Lower lobe of right lung (tissue), 2 donors: ENCODE measurements at places on chromosomes 7 and 10.

- DNase-seq = no peak
These were observed 3.9 kb downstream of the MPP7 start for GRCh38 chr10:28298951-28299350.

DNA sequence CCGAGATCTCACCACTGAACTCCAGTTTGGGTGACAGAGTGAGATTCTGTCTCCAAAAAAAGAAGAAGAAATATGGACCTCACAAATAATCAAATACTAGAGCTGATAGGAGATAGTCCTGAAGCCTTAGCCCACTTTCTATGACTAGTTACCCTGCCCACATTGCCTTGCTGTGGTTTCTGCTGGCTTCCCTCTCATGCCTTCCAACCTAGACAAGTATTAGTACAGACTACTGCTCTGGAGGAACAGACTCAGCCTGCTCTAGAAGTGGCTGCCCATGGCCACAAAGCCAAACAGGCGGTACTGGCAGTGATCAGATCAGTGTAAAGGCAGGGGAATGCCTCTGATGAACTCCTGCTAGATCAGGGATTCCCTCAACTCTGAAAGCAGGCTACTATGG lies 89.7 kb upstream of the PRKAR2B start:
- DNase-seq = no peak

- no peak for DNase-seq
These were observed 572.5 kb downstream of the POM121L12 start for GRCh38 chr7:53607961-53608360.

DNA sequence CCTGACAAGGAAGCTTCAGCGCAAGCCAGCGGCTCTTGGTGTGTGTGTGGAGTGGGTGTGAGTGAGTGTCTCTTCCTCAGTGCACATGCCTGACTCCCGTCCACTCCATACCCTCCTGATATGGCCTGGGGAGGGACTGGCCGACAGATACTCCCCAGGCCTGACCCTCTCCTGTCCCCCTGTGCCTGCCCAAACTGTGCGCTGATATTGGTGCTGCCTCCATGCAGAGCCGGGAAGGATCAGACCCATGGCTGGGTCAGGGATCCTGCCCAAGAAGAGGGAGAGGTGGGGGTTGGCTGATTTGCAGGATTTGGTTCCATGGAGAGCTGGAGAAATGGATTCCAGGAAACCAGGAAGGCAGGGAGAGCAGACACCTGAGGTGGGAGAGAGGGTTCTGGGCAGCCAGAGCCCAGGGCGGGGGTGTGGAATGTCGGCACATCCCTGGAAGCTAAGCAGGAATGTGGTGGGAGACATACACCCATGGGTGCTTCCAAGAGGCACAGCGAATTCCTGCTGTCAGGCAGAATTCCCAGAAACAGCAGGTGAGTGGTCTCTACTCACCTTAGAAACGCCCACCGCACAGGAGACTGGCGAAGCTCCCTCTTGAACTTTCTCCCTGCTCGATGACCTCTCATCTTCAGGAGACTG lies 6.3 kb downstream of the CALML5 start:
- DNase-seq = no peak

GRCh38 chr7:137909042-137909441 lies 62.3 kb upstream of the DGKI start:
- no peak for DNase-seq

GRCh38 chr10:50540826-50541122 lies 83.0 kb downstream of the SGMS1 start:
- DNase-seq = no peak

GRCh38 chr10:1473874-1474273 lies 263.5 kb downstream of the ADARB2 start:
- no peak for DNase-seq

DNA sequence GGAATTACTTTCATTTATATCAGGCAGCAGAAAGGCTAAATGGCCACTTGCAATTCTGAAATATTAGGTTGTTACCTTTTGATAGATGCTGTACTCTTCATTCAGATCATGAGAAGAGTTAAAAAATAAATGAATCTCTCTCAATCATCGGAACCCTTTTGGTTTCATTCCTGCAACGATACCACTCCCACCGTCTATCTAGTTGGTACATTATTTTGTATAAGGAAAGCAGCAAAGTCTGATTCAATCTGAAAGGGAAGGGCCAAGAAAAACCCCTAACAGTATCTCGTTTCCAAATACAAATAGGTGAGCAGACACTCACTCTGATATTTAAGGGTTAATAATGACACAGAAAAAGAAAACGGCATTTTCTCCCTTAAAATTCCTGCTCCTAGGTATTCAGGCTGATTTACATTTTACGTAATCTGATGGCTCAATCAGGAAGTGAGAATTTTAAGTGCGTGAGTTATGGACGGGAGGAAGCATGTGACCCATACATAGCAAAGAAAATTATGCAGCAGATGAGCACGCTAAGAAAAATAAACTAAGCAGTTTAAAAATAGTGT lies 209.4 kb upstream of the KLF14 start:
- no peak for DNase-seq

GRCh38 chr7:68258609-68259008 lies 1262.0 kb downstream of the TYW1 start:
- no peak for DNase-seq

GRCh38 chr10:93379731-93380575 lies 102.2 kb downstream of the MYOF start:
- no peak for DNase-seq

DNA sequence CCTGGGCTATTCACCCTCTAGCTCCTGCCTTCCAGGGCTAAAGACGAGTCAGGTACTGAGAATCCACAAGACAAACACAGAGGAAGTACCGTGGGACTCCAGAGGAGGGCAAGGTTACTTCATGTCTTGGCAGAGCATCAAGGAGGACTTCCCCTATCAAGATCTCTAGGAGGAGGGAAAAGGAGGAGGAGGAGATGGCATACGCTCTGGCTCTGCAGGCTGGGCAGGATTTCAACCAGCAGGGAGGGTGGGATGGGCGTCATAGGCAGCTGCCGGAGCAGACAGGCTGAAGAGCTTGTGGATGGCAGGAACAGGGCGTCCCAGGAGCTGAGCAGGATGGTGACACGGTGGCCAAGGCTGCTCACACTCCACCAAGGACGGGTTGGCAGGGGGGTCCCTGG lies 21.3 kb downstream of the MDH2 start:
- DNase-seq = peak; percentile 72

DNA sequence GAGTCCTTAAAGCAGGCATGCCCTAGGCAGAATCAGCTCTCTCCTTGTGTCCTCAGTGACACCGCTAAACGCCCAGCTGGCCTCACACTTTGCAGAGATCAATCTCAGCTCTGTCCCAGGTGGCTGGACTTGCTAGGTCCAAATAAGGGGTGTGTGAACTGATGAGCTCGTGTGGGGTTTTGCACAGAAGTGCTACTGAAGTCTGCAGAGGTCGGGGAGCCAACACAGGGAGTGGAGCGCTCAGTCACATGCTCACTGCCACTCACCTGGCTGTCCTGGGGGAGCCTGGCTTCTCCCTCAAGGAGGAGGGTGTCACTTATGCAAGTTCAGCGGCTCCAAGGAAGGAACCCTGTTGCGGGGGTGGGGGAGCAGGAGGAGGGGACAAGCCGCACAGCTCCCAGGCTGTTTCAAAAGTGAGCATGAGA lies 2.0 kb downstream of the ELN start:
- DNase-seq = no peak

DNA sequence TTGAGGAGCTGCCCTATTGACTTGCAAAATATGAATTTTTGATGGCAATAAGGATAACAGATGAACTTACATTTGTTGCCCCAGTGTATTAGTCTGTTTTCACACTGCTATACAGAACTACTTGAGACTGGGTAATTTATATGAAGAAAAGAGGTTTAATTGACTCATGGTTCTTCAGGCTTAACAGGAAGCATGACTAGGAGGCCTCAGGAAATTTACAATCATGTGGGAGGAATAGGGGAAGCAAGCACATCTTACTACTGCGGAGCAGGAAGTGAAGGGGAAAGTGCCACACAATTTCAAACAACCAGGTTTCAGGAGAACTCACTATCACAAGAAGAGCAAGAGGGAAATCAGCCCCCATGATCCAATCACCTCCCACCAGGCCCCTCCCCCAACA lies 57.9 kb downstream of the ZNF22 start:
- no peak for DNase-seq

GRCh38 chr10:114094795-114095194 lies 51.1 kb downstream of the ADRB1 start:
- DNase-seq = no peak

- no peak for DNase-seq
These were observed 23.0 kb upstream of the LRGUK start for GRCh38 chr7:134104166-134104565.
